OCI-M1 (cell line): ENCODE measurements at places on chromosomes 16 and 17.

DNA sequence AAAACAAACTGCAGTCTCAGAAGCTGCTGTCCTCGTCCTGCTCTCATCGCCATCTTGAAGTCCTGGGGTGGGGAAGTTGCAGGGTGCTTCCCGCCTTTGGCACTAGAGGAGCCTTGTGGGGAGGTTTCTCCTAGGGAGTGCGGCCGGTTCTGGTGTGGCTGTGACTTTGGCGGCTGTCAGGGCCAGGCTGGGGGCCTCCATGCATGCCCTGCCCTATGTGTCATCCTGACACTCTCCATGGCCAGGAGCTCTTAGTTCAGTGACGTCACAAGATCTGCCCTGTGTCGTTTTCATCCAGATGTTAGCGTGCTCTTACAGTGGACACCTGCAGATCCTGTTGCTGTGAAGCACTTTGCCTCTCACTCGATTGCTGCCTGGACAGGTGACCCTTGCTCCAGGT, 49.6 kb downstream of the PLD6 start:
- no peak for DNase-seq

DNA sequence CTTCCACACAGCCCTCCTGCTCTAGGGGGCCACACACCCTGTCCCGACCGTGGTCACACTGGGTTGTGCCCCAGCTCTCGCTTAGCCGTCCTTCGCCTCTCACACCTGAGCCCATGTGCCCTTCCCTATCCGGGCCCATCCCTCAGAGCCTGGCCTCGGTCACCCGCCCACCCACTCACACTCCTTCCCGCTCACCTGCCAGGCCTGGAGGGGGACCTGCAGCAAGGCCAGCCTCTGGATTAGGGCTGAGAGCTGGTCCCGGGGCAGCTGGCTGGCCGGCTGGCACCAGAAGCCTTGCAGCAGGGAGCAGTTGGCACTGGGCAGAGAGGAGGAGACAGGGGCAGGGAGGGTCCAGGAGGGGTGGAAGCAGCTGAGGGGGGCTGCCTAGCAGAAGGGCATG, 9.7 kb downstream of the RPUSD1 start:
- no peak for DNase-seq

DNA sequence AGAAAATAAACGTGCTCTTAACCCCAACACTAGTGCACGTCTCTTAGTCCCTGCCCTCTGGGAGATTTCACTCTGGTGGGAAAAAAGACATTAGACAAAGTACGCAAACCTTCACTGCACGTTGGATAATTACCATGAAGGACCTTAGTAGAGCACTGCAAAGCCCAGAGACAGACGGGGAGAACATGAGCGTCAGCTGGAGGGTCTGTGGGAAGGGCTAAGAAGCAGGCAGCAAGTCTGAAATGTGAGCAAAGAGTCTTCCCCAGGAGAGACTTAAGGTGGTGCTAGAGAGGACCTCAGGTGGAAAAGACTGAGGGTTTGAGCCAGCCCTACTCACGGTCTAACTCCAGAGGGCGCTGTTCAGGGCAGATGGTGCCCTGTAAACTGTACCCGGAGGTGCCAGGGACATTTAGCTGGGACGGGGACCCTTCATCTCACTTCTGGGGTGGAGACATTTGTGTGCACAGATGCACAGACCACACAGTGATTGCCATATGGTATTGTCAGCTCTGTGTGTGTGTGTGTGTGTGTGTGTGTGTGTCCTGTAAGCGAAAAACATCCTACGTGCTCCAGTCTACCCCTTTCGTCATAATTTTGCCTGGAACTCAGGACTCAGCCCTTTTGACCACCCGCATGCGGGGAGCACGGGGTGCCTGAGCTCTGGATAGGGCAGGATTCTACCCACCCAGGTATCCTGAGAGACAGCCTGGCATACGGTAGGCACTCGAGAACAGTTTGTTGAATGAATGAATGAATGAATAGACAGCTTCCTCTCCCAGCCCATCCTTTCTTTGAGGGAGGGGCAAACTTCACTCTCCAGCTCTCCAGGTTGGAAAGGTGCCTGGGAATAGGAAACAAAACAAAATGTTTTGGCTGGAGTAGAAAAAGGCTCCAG, 10.1 kb upstream of the STAC2 start:
- DNase-seq = peak; percentile 88

DNA sequence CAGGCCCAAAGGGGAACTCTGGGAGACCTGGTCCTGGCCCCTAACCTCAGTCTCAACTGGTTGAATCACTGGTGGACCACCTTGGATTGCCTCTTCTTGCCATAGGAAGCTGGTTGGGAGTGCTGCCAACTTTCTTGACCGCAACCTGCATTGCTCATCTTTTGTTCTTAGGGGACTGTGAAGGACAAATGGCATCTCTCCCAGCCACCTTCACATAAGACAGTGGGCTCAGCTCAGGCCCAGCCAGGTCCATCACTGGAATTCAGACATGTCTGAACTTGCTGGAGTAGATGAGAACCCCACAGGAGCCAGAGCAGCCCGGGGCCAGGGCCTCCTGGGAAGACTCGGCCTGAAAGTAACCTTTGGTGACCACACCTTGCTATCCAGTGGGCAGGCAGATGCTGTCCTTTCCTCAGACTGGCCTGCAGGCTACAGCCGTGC, 18.8 kb downstream of the ADORA2B start:
- no peak for DNase-seq

DNA sequence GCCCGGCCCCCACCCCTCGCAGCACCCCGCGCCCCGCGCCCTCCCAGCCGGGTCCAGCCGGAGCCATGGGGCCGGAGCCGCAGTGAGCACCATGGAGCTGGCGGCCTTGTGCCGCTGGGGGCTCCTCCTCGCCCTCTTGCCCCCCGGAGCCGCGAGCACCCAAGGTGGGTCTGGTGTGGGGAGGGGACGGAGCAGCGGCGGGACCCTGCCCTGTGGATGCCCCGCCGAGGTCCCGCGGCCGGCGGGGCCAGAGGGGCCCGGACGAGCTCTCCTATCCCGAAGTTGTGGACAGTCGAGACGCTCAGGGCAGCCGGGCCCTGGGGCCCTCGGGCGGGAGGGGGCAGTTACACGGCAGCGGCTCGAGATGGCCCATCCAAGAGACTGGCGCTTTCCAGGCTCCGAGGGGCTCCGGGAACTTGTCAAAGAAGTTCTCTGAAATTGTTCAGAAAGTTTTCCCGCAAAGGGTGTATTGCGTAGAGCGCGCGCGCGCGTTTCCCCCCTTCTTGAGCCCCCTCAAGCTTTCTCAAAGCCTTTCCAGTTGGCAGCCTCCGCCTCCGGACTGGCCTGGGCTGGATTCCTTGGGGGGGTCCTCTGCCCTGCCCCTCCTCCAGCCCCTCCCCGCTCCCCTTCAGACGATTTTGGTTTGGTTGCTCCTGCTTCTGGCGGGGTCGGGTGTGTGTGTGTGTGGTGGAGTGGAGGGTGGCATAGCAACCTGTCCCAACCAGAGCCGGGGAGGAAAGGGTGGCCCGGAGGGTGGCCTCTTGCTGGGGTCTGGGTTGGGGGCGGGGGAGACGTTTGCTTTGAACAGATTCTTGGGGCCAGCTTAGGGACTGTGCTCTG, 504 bp downstream of the ERBB2 start:
- no peak for DNase-seq

DNA sequence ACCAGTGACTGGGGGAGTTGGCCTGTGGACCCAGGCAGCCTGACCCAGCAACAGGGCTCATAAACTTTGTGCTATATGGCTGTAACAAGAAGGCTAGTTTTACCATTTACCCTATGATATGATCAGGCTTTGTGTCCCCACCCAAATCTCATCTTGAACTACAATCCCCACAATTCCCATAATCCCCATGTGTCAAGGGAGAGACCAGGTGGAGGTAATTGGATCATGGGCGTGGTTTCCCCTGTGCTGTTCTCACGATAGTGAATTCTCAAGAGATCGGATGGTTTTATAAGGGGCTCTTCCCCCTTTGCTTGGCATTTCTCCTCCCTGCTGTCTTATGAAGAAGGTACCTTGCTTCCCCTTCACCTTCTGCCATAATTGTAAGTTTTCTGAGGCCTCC, 111.2 kb upstream of the NLRP1 start:
- DNase-seq = no peak

DNA sequence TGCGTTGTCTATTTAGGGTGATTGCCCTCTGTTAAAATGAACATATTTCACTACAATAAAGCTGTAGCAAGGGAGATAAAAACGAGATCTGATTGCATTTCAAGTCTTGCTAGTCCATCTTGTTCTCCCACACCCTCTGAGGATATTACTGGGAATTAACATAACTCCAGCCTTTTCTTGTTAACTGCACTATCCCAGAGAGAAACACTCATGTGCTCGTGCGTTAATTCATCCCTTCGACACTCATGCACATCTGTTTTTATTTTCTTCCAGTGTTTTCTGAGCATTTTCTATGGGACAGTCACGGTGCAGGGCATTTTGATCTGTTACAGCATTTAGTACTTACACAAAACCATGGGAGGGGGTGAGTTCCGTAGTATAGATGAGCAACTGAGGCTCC, 202.1 kb downstream of the CYLD start:
- no peak for DNase-seq

- DNase-seq = no peak
Measured at GRCh38 chr17:69692171-69692570, 277.7 kb downstream of the MAP2K6 start.
